ENCODE measurements at places on chromosomes 1 and 21. TPM values are rescaled to one million over a fixed set of nuclear protein-coding genes. Genes with fewer than 3 reads are reported as not detected.
A peak's percentile ranks its signal among the peaks of the same experiment; 100 is the strongest.

The OR2AK2 gene
- not detected for total RNA-seq

DNA sequence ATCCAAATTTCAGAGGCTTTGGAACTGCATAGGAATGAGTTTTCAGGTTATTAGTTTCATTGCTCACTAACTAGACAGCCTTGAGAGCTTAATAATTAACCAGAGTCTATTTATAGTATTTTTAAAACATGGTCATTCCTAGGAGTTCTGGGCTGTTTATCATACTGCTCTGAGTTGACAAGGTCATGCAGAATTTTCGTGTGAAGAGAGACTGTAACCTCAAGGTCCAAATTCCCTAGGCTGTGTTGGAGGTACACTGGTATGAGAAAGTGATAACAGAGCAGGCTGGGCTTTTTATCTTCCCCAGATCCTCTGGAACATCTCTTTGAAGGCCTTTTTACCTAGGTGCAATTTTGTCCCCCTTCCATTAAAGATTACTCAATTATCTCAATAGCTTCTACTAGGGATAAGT, 736.3 kb downstream of the LTN1 start:
- DNase-seq, result no peak

- no peak for DNase-seq
Measured at GRCh38 chr21:26752849-26753248, 92.4 kb downstream of the ADAMTS1 start.

DNA sequence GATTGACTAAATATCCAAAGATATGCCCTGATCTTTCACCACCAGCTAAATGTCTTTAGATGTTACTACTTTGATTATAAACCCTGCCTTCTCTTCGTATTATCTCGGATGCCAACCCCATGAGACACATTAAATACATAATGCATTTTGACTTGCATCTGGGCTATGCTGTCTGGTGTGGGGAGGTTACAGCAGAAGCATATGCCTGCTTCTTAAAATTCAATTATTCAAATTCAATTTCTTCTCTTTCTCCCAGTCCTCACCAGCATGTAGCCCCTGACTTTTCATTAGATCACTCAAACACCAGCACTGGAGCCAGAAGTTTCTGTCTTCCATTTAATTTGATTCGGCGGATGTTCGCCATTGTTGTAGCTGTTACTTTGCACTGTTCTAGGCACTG, 360.7 kb upstream of the CAMK1G start:
- DNase-seq, result no peak

DNA sequence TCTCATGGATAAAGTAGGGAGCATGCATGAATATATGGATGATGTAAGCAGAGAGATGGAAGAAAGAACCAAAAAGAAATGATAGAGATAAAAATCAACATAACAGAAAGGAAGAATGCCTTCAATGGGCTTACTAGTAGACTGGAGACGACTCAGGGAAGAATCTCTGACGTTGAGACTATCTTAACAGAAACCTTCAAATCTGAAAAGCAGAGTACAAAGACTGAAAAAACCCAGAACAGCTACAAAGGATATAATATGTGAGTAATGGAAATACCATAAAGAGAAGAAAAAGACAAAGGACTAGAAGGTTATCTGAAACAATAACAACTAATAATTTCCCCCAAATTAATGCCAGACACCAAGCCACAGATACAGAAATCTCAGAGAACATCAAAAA, 18.3 kb upstream of the SELP start:
- DNase-seq, result no peak

- no peak for DNase-seq
Measured at GRCh38 chr1:20395255-20395654, 90.8 kb downstream of the CAMK2N1 start.

DNA sequence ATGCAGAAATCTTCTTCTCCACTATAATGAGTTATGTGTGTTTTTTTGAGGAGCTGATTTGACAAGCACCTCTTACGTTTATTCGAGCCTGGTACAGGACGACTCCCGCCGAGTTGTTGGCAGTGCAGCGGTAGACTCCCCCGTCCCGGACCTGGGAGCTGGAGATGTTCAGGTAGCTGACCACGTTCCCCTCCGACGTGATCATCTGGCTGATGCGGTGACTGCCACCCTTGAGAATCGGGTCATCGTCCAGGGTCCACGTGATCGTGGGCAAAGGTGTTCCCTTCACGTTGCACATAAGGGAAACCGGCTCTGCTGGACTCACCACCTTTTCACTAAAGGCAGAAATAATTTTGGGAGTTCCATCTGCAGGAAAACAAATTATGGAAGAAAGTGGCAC, 471.8 kb downstream of the PCP4 start:
- DNase-seq, result no peak

The PCP4L1 gene
- total RNA-seq, result 1.3 TPM

DNA sequence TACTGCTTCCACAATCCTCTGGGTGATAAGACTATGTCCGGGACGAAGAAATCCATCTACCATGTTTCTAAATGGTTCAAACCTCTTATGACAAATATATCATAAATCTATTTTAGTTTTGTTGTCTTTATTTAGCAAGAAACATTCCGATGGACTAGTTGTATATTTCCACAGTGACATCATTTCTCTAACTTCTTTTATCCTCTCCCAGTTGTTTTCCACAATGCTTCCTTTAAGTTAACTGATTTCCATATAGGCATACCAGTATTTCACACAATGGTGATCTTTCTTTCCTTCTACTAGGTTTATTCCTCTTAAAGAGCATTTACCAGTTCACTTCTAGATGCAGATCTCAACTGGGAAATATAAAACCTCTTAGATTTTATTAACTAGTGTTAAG, 44.8 kb downstream of the USP1 start:
- no peak for DNase-seq

The OR6N1 gene
- not detected for total RNA-seq

The TP73 gene
- total RNA-seq, result 0.54 TPM

GRCh38 chr1:108609483-108610049, 49.7 kb downstream of the EEIG2 start:
- peak; percentile 18 for DNase-seq

DNA sequence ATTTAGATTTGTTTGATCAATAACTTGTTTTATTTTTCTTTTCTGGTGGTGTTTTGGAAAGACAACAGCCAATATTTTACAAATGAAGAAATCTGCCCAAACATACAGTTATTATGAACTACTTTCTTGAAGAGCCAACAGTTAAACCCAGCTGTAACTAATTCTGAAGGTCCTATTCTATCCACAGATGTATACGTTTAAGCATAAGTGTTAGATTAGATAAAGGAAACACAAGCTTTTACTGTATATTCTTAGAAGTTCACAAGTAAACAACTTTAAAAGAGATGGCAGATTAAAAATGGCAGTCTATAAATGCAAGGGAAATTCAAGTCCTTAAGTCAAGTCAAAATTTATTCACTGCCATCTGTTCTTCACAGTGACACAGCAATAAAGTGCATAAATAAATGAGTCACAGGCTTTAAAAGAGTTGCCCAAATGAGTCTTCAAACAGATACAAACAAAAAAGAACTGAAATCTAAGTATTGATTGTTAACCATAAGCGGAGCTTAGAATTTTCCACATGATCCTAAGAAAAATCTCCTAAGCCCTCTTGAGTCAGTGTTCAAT, 49.9 kb upstream of the KCNH1 start:
- no peak for DNase-seq

GRCh38 chr1:38958967-38959366, 17.3 kb upstream of the RHBDL2 start:
- DNase-seq, result no peak

The OR2G6 gene
- 0.06 TPM for total RNA-seq

The ATXN7L2 gene
- total RNA-seq, result 7.3 TPM

The RIMS3 gene
- 6.2 TPM for total RNA-seq

The TTC34 gene
- 2.4 TPM for total RNA-seq

DNA sequence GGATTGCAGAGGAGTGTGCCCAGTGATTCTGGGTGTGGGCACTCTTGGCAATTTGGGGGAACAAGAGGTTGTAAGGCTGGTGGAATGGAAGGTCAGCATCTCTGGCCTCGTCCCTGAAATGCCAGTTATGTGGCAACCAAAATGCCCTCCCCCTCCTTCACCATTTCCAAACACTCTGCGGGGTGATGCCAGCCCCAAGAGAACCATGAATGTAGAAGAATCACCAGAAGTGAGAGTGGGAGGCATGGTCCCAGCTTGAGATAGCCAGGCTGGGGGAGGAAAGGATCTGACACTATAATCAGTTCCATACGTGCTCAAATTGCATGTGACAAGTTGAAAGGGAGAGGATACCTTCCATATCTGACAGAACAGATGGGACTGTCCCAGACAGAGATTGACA, 88.7 kb upstream of the EDN2 start:
- no peak for DNase-seq

- DNase-seq, result no peak
Measured at GRCh38 chr21:42666925-42667324, 13.5 kb downstream of the PDE9A start.

DNA sequence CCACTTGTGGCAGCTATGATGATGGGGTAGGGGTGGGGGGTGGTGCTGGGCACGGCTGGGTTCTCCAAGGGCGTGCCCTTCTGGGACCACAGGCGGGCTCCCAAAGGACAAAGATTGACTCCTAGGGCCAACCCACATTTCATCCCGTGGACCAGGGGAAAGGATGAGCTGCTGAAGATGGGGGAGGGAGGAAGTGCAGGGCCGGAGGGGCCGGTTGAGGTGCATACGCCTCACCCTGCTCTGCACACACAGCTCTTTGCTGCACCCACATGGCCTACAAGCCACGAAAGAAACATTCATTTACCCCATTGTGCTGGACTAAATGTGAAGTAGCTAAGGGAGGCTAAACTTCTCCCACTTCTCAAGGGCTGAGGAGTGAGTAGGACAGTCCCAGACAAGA, 34.2 kb upstream of the GNPAT start:
- DNase-seq, result no peak

- DNase-seq, result no peak
Measured at GRCh38 chr1:151237678-151238466, 16.7 kb upstream of the PSMD4 start.

The KCNAB2 gene
- 28.1 TPM for total RNA-seq

The CFAP74 gene
- total RNA-seq, result not detected

GRCh38 chr1:73674945-73675561, 522.9 kb downstream of the LRRIQ3 start:
- no peak for DNase-seq

GRCh38 chr1:225919906-225920305, 4.1 kb downstream of the PYCR2 start:
- peak; percentile 94 for DNase-seq

The NT5C1A gene
- 2.0 TPM for total RNA-seq

DNA sequence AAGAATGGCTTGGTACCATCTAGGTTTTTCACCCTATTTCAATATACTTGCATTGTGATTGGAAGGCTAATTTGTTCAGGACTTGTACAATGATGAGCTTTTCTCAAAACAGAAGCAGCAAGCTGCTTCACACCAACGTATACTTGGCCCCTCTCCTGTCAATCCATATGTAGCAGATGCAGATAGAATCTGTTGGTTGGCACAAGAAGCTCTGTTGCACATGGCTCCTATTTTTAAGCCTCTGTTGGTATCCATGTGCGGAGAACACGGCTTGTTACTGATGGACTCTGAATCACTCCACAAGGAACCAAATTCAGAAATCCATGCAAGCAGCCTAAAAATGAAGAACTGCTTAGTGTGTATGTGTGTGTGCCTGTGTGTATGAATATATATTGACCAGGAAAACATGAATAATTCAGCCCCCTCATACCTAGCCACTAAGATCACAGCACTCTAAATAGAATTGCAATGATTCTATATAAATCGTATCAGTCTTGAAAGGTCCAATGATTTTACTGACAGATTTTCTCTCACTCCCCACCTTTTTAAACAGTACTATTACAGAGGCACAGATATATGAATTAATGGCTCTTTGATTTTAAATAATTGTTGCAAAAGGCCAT, 258.4 kb upstream of the DPYD start:
- no peak for DNase-seq

DNA sequence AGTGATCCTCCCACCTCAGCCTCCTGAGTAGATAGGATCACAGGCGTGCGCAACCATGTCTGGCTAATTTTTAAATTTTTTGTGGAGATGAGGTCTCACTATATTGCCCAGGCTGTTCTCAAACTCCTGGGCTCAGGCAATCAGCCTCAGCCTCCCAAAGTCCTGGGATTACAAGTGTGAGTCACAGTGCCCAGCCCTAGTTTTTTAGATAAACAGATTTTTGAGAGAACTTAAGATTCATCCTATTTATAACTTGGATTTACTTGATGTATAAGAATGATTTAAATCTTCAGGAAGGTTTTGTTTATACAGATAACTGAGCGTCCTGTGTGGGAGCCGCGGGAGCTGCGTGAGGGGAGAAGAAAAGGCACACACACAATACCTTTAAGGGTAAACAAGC, 26.2 kb downstream of the HEYL start:
- DNase-seq, result peak; percentile 2

The GGPS1 gene
- total RNA-seq, result 39.0 TPM

The TIE1 gene
- total RNA-seq, result 46.3 TPM

DNA sequence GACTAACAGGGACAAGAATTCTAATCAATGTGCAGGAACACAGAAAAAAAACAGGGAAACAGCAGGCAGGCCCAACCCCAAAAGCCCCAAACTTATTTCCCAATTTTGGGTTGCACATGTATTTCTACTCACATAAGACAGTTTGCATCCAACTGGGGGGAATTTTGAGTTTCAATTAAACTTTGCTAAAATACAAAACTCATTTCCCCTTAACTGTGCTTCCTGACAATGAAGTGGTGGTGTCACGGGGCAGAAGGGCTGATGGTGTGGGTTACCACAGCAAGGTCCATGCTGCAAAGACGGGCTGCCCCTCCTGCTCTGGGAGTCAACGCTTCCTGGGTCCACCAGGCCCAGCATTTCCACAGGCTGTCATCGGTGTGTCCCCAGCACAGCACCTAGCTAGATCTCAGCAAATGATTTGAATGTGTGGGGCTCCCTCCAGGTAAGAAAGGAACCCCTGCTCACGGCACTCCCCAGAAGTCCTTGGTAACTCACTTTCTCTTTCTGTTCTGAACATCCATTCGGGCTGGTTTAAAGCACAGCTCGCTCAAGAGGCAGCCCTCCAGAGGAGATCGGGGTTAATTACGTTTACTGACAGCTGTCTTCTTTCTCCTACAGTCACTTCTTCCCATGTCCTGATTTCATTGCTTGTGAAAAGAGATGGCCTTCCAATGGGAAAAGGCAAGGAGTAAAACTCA, 27.4 kb downstream of the HIVEP3 start:
- DNase-seq, result no peak

The RGS5 gene
- total RNA-seq, result 359 TPM

- DNase-seq, result no peak
Measured at GRCh38 chr1:194078765-194079164, 892.4 kb upstream of the B3GALT2 start.
